KG1 (cell line): ENCODE measurements at places on chromosomes 7 and 10.

GRCh38 chr7:84829719-84830118, 357.1 kb downstream of the SEMA3D start:
- DNase-seq, result no peak

- DNase-seq, result no peak
Observed at GRCh38 chr10:10821926-10822325, 195.7 kb upstream of the CELF2 start.

GRCh38 chr10:97479939-97480338, 18.3 kb downstream of the MMS19 start:
- DNase-seq, result no peak

DNA sequence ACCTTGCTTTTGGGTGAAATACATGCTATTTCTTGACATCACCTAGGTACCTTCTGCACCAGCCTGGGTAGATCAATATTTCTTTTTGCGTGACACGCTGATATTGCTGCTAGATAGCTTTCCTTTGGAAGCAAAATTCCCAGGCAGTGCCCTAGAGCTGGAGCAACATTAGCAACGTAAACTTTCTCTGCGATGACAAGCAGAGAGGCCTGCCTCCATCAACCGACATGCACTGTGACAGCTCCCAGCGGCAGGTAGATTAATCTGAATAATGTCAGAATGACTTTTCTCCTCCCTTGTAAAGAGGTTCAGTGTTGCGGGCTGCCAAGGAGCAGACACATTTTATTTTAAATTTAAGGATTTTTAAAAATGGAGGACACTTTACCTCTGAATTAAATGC, 307.4 kb downstream of the GALNT17 start:
- DNase-seq, result no peak

GRCh38 chr7:47226696-47227095, 355.2 kb downstream of the TNS3 start:
- no peak for DNase-seq

DNA sequence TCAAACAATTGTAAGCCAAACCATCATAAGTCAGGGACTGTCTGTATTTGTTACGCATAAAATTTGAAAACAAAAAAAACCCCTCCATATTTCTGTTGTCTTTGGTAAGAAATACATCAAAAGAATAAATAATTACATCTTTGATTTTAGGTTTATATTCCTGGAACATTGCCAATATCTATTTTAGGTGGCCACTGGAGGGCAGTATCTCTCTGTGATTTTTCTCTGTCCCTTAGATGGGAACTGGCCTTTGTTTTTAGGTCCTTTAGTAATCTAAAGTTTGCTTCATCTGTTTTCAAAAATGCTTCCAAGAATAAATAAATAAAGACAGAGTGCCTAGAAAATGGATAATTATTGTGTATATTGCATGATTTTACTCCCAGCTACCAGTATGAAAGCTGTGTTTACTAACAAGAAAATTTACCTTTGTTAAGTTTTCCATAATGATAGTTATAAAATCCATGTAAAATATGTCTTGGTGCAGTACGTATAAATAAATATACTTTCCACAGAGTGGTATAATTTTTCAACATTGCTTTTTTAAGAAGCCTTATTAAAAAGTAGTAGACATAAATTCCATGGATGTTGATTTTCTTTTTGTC, 64.2 kb downstream of the PHYHIPL start:
- peak; percentile 59 for DNase-seq

DNA sequence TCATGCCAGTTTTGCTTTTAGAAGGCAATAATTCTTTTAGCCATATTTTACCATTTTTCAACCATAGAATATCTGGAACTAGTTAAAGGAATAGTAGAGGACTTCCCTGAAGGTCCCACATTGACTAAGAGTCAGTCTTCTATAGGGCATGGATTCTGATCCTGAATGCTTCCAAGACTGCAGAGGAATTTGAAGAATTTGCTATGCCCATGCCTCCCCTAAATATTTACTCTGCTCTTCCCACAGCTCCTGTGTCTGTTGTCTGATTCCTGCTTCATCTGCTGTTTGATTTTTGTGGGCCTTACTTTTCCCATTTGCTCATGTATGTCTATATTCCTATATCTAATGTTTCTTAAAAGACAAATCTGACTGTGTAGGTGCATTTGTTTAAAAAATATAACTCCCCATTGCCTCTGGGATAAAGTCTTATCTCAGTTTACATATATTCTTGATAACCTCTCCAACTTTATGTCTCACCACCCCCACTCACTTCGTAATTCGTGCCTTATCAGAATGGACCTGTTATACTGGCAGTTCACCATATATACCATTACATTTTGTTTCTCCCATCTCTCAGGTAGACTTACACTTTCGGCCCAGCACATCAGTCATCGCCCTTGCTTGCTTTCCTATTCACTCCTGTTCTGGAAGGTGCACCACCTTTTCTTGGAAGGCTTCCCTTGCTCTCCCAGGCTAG, 33.9 kb downstream of the LRRC4 start:
- no peak for DNase-seq

- no peak for DNase-seq
Observed at GRCh38 chr10:11469575-11470391, 141.7 kb downstream of the USP6NL start.

GRCh38 chr10:124319926-124320391, 98.8 kb downstream of the OAT start:
- no peak for DNase-seq

GRCh38 chr7:84137812-84138211, 56.8 kb downstream of the SEMA3A start:
- DNase-seq, result no peak

GRCh38 chr7:138720286-138720685, 19.1 kb upstream of the SVOPL start:
- DNase-seq, result no peak

DNA sequence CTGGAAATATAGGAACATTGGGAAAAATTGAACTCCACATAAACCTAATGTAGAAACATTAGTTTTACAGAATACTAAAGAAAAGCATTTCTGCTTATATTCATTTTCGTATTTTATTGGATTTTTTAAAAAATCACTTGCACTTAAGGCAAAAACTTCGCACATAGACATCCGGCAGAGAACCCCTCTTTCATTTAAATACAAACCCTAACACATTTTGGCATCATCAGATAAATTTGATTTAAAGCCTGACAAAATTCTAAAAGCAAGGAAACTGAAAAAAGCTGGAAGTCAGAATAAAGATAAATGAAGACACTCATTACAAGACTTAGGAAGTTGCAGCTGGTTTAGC, 396 bp upstream of the EXOC4 start:
- DNase-seq, result no peak

DNA sequence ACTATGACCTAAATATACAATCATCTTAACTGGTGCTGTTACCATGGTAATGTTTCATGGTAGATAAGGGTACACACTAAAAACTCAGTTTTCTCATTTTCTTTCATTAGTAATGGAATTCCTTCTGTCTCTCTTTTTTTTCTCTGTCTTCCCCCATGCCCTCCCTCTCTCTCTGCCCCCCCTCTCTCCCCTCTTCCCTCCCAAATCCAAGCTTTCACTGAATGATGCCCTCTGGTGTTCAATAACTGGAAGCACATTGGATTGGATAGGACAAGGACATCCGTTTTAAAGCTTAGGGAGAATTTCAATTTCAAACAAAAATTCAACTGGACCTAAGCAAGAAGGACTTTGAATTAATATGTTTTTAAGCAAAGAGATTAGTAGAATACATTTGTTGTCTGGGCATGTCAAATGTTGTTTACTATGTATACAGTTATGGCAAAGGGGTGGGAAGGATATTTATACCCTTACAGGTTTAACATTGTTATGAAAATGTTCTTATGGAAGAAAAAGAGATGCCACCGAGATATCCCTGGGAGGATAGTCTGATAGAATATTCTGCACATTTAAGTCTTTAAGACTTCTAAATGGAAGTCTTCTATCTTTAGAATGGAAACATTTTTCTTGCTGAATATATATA, 6.1 kb downstream of the CHRM2 start:
- no peak for DNase-seq

DNA sequence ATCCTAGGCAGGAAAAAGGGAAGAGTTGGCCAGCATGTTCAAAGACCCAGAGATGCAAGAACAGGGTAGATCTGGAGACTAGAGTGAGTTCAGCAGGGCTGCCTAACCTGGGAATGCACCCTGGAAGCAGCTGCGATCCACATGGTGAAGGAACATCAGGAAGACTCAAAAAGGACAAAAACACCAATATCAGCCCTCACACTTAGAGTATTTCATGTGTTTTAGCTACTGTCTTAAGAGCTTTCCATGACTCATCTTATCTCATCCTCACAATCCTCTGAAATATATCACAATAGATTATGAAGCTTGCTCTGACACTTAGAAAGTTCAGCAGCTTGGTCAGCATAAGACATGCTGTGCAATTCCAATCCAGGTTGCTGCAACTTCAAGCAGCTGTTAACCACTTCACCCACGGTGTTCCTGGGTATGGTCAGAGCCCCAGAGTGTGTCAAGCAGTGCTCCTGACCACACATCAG, 380.9 kb downstream of the PARD3 start:
- DNase-seq, result no peak

- DNase-seq, result peak; percentile 7
Observed at GRCh38 chr7:94530109-94530508, 20.5 kb downstream of the CASD1 start.

GRCh38 chr10:3452173-3452626, 279.6 kb upstream of the PITRM1 start:
- DNase-seq, result no peak

GRCh38 chr10:119095640-119096039, 8.3 kb upstream of the DENND10 start:
- no peak for DNase-seq

- DNase-seq, result no peak
Observed at GRCh38 chr7:93828260-93828659, 62.3 kb downstream of the TFPI2 start.

DNA sequence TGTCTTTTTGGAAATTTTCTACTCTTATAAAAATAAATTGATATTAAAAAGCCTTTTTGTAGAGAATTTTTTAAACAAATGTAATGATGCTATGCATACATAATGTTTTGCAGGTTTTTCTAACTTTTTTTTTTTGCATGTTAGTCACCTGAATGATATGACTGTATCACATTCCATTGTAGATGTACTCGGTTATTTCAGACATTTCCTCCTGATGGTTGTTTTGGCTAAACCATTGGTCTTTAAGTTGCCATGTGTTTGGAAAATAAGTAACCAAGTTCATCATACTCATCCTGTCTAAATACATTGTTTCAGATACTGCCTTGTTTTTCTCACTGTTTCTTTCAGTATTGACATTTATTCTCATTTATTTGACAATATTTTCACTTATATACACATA, 25.8 kb downstream of the NHLRC2 start:
- DNase-seq, result no peak

DNA sequence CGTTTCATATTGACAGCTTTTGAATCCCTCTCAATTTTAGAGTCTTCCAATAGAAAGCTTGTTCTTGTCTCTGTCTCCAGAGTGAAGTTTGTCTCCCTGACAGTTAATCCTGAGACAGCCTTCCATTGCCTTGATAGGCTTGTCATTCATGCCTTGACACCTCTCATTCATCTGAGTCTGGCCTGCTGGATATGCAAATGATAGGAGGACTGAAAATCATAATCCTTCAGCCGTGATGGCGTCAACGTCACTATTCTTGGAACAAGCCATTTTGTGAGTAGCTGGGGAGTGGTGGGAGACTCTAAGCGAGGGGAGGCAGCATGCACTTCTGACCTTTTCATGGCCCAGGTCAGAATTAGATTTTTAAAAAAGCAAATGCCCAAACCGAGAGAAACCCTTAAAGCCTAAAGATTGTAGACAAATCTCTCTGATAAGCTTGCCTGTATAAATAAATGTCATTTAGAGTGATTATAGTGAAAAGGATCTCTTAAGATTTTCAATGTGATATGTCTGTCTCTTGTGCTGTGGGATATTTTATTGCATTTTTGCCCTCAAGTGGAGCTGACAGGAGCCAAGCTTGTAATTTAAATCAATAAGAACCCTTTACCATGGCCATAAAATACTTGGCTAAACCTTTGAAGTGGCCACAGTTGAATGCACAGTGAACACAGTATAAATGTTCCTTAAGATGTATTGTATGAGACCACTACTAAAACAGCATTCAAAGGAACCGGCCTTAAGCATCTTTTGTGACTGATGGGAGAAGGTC, 148.8 kb downstream of the SNX10 start:
- no peak for DNase-seq

DNA sequence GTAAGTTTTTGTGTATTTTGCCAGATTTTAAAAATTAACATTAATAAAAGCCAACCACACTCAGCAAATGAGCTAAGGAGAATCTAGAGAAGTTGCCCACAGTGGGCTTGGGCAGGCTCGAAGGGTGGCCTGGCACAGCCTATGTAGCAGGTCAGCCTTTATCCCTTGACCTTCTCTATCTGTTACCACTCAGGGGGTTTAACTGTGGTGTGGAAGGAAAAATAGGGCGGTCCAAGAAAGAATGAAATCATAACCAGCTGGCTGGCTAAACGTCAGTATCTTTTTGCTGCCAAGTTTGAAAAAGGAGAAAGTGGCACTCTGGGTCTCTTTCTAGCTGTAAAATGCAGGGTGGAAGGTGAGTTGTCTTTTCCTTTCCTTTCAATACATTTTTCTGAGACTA, 130.3 kb upstream of the ASAH2 start:
- DNase-seq, result no peak

DNA sequence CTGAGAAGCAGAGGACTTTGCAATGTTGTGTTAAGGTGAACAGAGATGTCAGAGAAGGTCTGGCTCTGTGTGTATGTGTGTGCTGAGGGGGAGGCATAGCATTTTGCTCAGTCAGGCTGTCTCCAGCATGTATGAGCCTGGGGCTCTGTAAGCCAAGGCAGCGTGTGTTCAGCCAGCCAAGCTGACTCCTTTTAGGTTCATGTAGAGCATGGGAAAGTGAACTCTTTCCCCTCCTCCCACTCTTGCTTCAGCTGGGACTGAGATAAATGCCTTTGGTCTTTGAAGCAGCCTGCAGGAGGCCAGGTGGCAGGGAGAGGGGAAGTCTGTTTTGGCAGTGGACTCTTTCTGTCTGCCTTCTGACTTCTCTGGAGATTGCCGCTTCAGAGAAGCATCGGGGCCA, 3.8 kb downstream of the SFXN2 start:
- no peak for DNase-seq

DNA sequence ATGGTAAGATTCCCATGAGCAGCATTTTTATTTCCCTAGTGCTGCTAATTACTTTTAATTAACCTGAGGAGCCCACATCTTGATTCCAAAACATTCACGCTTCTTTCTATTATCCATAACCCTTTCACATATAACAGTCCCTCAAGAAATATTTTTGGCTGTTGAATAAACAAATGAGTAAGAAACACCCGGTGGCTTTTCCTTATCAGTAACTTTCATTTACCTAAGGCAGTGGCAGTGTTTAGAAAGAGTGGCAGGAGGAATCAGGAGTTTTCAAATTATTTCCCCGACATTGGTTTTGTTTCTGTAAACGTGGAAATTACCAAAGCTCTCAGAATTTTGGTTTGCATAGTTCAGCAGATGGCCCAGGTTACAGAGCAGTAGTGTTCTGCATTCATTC, 1015.6 kb upstream of the LRRTM3 start:
- DNase-seq, result no peak

- no peak for DNase-seq
Observed at GRCh38 chr7:11177793-11178192, 204.1 kb downstream of the PHF14 start.
